HL-60 (cell line): ENCODE measurements at places on chromosomes 16 and 17.

- DNase-seq = no peak
Measured at GRCh38 chr16:73724503-73724902, 572.1 kb upstream of the PSMD7 start.

DNA sequence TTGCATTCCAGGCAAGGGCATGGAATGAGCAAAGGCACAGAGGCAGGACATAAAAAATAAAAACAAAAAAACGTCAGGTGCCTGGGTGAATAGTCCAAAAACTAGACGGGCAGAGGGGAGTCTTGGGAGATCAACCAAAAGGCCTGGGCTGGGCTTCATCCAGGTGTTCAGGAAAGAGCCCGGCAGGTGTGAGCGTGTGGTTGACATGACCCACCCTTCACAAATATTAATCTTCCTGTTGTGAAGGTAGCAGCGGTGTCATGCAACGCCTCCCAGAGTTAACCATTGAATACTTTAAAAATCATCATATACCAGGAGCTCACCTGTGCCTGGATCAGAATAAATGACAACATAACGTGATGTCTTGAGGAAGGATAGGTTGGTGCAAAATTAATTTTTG, 90.6 kb downstream of the USP22 start:
- no peak for DNase-seq

- peak; percentile 28 for DNase-seq
Measured at GRCh38 chr17:7249830-7250229, 1.7 kb downstream of the CTDNEP1 start.

GRCh38 chr16:79843631-79844043, 243.1 kb upstream of the MAF start:
- DNase-seq = no peak

DNA sequence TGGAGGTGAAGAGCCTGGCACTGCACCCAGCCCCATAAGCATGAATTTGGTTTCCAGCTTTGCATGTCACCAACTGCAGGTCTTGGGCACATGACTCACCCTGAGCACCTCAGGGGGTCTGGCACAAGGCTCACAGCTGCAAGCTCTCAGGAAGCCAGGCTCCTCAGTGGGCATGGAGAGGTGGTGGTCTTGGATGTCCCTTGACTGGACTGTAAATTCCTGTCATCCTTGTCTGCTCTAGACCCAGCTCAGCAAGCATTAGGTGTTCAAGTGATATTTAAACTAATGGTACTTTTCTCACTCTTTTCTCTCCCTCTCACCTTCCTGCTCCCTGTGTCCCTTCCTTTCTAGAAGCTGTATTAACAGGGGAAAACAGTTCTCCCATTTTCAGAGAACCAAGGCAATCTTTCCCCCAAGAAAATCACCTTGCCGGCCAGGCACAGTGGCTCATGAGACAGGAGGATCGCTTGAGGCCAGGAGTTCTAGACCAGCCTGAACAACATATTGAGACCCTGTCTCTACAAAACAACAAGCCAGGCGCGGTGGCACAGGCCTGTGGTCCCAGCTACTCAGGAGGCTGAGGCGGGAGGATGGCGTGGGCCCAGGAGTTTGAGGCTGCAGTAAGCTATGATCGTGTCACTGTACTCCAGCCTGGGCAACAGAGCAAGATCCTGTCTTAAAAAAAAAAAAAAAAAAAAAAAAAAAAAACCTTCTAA, 5.1 kb upstream of the KIFC3 start:
- no peak for DNase-seq

DNA sequence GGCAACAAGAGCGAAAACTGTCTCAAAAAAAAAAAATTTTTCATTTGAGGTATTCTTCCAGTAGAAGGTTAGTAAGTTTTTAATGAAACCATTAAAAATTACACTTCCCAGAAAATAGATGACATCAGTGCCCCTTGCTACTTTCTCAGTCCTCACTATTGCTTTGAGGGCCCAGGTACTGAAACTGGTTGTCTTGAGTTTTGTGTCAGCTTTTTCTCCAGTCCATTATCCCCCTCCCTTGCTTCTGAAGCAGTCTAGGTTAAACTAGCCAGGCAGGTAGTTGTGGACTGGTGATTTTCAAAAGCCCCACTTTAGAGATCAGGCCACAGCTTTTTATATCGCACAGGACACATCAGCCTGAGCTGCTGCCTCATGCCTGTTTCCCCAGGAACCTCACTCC, 10.9 kb downstream of the SMCR8 start:
- no peak for DNase-seq

GRCh38 chr17:21493993-21494392, 117.8 kb downstream of the KCNJ12 start:
- no peak for DNase-seq

GRCh38 chr17:78779850-78780249, 2.2 kb downstream of the CYTH1 start:
- no peak for DNase-seq

DNA sequence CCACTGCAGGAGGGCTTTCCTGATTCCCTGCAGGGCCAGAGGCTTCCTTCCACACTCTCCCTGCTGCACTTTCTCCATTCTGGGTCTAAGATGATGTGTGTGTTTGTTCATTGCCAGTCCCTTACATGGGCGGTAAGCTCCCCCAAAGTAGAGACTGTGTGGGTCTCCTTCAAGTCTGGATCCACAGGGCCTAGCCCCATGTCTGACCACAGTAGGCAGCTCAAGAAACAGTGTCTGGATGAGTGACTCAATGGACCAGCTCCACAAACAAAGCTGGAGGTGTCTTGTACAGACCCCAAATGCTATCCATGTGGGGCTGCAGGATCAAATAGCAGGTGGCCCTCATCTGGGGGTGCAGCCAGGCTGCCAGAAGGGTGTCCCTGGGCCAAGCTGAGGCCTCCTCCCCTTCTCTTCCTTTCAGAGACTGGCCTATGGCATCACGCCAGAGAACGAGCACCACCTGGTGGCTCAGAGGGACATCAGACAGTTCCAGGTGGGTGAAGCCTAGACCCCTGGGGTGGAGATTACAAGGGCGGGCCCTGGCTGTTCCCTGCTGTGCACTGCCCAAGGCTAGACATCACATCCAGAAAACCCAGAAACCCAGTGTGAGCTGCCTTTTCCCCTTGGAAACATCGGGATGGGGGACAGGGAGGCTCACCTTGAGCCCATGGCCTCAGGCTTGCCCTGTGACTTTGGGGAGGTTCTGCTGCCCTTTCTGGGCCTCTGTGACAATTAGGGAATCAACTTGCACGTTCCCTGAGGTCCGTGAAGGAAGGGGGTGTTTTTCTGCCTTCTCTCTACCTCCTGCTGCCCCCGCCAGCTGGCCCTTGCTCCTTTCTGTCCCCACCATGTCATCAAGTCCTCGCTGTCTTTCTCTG, 45.9 kb downstream of the SLC6A2 start:
- DNase-seq = peak; percentile 68

DNA sequence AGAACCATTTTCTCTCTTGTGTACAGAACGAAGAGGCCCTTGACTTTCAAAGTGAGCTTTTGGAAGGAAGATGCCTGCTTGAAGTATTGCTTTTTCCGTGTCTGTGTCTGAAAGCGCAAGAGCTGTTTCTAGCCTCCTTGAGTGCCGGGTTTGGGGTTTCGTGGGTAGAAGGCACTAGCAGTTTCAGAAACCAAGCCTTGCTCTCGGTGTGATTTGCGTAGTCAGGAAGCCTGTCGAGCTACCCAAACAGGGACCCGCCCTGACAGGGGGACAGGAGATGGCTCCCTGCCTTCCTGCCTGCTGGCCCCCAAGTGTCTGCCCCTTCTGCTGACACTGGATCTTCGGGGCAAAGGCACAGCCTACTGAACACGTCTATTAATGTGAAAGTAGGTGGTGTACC, 322.0 kb downstream of the MAF start:
- DNase-seq = no peak

DNA sequence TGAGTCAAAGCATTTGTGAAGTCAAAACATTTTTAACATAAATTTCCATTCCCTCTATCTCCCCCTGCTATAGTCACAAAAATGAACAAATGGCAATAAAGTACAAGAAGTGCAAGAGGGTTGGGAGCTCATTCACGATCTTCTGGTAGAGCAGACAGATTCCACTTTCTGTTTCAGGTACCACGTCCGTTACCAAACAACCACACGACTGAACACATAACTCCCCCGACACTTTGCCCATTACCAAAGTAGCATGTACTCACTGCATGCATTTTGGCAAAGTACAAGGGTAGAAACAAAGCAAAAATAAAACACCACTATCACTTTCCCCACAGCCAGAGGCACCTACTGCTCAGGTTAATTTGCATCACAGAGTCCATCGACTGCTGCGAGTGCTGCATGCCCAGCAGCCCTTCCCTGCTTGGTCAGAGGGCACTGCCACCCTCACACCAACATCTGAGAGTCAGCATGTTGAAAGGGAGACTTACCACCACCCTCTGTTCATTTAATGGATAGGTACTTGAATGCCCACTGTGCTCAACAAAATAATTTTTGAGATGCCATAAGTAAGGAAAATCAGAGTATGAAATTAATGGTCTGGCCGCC, 150.3 kb upstream of the AXIN2 start:
- no peak for DNase-seq

- no peak for DNase-seq
Measured at GRCh38 chr16:2147981-2148671, at the start of gene RAB26. Gene RAB26 (plus strand): TSS chr16:2148625. CDS start chr16:2148784, 159 bp downstream.

GRCh38 chr17:2855063-2855600, 58.9 kb downstream of the RAP1GAP2 start:
- DNase-seq = no peak

- no peak for DNase-seq
Measured at GRCh38 chr17:60372790-60373483, 19.0 kb downstream of the USP32 start.

- no peak for DNase-seq
Measured at GRCh38 chr16:17777408-17777863, 306.7 kb upstream of the XYLT1 start.

- no peak for DNase-seq
Measured at GRCh38 chr17:76845541-76846017, 22.6 kb upstream of the MGAT5B start.

- no peak for DNase-seq
Measured at GRCh38 chr16:81527477-81528178, 83.0 kb downstream of the CMIP start.

- DNase-seq = no peak
Measured at GRCh38 chr17:5198472-5198871, 6.8 kb upstream of the ZNF594 start.

DNA sequence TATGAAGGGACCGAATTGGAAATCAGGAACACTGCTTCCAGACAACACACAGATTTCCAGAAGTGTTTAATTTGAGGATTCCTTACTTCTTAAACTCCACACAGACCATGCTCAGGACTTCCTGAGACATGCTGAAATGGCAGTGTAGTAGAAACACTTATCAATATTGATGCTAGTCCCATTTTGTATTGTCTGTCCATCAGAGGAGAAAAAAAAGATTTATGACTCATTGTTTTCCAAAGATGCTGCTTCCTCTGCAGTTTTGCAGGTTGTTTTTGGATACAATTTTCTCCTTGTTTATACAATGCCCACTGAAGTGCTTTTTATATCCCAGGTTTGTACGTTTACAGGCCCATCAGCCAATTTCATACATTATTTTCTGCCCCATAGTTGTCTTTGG, 68.3 kb upstream of the TANC2 start:
- DNase-seq = no peak

DNA sequence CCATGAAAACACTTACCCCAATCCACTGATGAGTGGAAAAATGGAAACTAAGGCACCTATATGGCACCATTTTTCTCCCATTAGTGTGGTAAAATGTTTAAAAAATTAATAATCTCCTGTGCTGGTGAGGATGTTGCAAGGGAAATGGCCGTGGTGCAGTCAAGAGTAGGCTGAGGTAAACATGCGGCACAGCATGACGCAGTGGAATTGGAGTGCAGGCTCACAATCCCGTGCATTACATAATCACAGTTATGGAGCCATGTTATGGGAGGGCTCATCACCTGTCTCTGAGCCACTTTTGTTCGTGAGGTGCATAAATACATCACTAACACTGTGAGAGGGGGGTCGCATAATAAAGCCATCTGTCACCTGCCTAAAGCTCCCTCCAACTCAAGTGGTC, 164.4 kb upstream of the XYLT1 start:
- DNase-seq = no peak

GRCh38 chr17:48878920-48879898, 13.4 kb upstream of the ATP5MC1 start:
- peak; percentile 66 for DNase-seq

DNA sequence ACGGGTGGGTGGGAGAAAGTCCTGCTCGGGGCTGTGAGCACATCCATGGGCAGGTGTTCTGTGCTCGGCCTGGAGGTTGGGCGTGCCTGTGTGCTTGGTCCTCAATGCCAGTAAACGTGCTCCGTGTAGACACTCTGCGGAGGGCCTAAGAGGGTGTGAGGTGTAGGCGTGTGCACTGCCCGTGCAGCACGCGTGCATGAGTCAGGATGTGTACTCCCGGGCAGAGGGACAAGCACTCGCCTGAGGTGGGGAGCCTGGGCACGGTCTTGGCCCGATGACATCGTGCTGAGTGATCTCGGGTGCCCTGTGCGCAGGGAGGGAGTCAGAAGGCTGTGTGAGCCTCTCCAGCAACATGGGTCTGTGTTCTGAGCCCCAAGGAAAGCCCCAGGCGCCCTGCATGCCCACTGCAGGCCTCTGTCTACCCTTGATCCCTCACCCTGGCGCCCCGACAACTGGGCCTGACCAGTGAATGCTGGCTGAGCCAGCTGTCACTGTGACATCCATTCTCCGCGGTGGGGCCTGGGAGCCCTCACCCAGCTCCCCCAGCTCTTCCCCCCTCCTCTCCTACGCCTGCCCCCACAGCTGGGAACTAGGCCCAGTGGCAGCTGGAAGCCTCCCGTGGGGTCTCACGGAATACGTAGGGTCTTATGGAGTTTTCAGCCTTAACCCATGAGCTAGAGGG, 23.5 kb upstream of the NXPH3 start:
- no peak for DNase-seq

DNA sequence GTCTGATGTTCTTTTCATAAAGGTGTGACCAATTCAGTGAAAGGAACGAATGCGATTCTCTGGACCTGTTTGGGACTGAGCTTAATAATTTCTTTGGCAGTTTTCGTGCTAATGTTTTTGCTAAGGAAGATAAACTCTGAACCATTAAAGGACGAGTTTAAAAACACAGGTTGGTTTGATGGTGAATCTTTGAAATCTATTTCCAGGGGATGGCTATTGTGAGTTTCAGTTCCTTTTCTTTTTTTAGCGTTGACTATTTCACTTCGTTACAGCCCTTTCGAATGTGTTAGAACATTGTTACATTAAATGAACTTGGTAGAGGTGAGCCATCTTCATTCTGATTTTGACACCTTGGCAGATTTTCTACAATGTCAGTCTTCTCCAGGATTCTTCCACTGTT, 1.2 kb downstream of the TNFRSF17 start:
- no peak for DNase-seq

GRCh38 chr16:28063591-28064061, at the start of gene GSG1L:
Gene GSG1L (minus strand): TSS chr16:28063714. CDS start chr16:28063424, 290 bp downstream.
- no peak for DNase-seq

- DNase-seq = no peak
Measured at GRCh38 chr17:41008811-41009210, at the start of gene KRTAP3-1. Gene KRTAP3-1 (minus strand): TSS chr17:41009128. CDS start chr17:41009074, 54 bp downstream.

- DNase-seq = no peak
Measured at GRCh38 chr16:66042341-66042740, 324.1 kb upstream of the CDH5 start.
